ENCODE measurements at places on chromosomes 5 and 9.
A peak's percentile ranks its signal among the peaks of the same experiment; 100 is the strongest.

DNA sequence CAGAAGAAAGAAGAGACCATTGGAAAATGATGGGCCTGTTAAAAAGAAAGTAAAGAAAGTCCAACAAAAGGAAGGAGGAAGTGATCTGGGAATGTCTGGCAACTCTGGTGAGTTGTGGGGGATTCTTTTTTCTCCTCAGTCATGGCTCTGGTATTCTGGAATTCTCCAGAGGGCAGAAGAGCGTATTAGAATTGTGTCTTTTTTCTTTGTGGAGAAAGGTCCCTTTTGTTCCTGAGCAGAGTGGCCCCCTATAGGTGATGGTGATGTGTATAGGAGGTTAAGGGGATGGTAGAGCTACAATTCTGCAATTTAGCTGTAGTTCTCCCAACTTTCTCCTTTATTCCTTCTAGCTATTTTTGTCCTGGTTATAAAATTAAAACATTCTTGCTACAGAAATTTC is 1.6 kb upstream of the DHFR start:
- DNase-seq: no peak

- no peak for DNase-seq
Measured at GRCh38 chr5:58117542-58117941, 342.3 kb downstream of the PLK2 start.

GRCh38 chr9:35308316-35308715 is 146.5 kb downstream of the UNC13B start:
- no peak for DNase-seq

DNA sequence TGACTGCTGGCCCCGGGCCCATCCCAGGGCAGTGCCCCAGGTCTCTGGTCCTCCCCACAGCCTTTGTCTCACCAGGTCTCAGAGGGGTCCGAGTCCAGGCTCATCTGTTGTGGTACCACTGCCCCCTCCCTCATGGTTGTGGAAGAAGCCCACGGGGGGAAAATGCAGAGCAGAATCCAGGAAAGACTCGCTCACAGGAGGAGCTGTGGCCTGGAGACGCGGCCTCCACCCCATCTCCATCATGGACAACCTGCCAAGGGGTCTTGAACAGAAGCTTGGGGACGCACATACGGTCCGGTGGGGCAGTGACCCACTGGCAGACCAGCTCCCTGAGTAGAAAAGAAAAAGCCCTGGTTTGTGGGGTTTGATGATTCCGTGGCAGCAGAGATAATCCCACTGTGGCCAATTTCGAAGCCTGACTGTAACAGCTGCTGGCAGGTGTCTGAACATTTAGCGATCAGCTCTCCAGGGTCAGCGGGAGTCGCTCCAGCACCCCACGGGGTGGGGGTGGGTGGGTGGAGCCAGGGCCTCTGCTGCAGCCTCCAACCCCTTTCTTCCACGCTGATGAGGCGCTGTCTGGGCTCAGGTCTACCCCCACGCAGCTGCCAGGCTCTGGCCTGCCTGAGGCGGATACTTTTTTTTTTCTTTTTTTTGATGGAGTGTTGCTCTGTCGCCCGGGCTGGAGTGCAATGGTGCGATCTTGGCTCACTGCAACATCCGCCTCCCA is 1.9 kb upstream of the GRIN1 start:
- DNase-seq: no peak

DNA sequence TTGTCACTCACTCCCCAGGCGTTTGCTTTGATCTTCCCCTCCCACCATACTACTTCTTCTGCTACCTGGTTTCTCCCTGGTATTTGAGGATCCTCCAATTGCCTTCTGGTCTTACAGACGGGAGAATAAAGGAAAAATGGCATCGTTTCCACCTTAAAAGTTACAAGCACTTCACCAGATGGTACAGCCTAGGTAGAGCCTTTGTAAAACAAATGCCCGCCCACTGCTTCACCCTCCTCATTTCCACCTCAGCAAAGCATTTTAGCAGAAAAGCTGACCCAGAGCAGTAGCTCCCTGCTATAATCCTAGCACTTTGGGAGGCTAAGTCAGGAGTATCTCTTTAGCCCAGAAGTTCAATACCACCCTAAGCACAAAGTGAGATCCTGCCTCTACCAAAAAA is 5.1 kb upstream of the ANXA2R start:
- no peak for DNase-seq

- DNase-seq: no peak
Measured at GRCh38 chr5:579746-580366, 32.3 kb upstream of the CEP72 start.

DNA sequence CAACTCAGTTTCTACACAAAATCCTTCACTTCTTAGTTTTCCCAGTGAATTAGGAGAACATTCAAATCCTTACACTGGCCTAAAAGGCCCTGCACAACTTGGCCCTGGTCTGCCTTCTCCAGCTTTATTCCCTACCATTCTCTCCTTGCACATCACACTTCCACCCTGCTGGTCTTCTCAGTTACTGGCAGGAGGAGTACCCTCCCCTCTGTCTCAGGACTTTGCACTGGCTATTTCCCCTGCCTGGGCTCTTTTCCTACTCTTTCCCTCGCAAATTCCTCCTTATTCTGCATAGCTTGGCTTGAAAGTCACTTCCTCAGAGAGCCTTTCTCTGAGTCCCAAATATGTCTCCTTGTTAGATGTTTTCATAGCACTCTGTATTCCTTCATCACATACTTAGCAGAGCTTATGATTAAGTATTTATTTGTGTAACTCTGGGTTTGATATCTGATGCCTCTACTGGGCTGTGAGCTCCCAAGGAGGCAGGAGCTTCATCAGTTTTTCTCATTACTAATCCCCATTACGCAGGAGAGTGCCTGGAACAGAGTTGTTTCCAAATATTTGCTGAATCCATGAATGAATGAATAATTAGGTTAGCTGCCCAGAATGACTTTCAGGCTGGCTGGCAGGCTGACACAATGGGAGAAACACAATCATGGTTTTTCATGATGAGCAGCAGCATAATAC is 159.8 kb upstream of the KLF9 start:
- no peak for DNase-seq

DNA sequence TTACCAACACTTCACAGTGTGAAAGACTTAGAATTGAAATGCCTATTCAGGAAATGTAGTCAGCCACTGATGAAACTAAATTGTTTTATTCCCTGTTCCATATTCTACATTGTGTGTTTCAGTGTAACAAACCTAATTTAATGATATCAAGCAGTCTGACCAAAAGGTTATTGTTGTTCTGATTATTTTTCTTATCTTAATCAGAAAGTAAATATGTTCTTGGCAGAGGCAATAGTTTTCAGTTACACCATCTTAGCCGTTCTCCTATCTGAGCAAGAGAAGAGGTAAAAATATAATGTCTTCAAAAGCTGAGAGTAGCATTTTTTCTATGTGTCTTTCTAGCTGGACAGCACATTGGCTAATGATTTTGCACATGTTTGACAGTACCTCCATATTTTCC is 17.1 kb downstream of the CDC26 start:
- DNase-seq: no peak

DNA sequence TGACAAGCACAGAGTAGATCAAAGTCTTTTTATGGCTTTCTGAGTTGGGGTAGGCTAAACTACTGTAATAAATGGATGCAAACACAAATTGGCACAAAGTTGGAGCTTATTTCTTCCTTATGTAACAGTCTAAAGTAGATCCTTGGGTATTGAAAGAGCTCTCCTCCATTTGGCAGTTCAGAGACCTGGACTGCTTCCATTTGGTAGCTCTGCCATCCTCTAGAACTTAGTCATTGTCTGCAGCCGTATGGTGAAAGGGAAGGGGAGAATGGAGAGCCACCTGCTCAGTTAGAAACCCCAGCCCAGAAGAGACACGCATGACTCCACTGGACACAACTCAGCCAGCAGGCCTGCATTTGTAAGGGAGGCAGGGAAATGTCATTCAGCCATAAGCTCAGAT is 345.0 kb downstream of the DMAC1 start:
- DNase-seq: no peak

DNA sequence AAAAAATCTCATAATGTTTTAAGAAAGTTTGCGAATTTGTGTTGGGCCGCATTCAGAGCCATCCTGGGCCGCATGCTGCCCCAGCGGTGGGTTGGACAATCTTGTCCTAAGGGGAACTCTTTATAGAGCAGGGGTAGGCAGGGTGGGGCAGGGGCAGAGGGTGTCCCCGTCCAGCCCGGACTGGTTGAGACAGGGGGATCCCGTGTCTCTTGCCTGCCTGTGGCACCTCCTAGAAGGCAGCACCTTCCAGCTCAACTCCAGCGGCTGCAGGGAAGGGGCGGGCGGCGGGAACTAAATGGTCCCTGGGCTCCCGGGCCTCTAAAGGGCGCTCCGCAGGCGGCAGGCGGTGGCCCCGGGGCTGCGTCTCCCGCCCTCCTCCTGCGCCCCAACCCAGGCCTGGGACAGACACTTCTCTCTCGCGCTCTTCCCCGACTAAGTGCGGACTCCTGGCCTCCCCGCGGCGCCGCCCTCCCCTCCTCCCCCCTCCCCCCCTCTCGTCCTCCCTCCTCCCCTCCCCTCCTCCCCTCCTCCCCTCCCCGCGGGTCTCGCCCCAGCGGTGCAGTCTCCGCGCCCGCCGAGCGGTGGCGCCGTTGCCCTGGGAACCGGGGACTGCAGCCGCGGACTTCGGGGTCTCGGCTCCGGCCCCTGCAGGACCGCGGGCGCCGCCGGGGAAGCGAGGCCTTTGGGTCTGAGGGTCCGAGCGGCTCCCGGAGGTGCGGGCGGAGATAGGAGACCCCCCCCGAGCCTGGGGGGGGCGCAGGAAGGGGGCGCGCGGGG is 132.6 kb downstream of the MRPL36 start:
- peak; percentile 73 for DNase-seq

DNA sequence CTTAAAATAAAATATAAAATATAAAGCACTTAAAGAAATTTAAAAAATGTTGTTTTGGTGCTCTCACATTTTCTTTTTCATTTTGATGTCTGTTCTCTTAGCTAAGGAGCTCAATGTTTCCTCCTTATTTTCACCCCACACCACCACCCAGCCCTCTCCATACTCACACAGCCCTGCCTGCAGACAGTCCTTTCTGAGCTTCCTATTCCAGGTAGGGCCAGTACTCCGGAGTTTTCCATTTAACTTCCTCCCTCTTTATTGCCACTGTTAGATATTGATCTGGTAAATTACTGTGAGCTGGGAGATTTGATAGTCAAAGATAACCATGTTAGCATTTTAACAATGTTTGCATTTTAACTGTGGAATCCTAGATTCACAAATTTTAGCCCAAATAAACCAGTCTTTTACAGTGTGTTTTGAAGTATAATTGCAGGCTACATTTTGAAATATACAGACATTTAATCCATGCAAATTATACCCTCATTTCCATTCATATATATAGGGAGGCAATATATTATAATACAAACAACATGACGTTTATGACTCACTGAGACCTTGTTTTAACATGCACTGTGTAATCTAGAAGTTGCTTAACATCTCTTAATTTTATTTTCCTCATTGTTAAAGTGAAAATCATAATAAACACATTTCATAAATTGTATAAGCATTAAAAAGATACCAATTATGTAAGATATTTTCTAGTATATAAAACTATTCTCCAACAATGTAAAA is 927.1 kb downstream of the NR2F1-AS1 start:
- no peak for DNase-seq

- DNase-seq: no peak
Measured at GRCh38 chr9:133104718-133105460, 16.2 kb downstream of the RALGDS start.

DNA sequence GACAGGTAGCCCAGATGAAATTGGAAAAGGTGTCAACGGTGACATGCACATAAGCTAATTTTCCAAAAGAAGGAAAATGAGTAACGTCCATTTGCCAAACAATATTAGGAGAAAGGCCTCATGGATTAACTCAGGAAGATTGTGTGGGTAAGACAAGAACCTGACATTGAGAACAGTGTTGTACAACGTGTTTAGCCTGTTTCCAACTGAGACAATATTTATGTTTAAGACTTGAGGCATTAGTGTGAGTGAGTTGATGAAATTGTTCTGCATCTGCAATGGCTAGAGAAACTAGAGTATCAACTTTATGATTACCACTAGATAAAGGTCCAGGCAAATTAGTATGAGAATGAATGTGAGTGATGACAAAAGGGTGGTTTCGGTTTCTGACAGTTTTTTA is 191.3 kb upstream of the RAI14 start:
- no peak for DNase-seq

- DNase-seq: no peak
Measured at GRCh38 chr9:71690689-71691435, 77.5 kb downstream of the CEMIP2 start.

GRCh38 chr9:110088099-110088498 is 119.9 kb downstream of the C9orf152 start:
- DNase-seq: no peak

DNA sequence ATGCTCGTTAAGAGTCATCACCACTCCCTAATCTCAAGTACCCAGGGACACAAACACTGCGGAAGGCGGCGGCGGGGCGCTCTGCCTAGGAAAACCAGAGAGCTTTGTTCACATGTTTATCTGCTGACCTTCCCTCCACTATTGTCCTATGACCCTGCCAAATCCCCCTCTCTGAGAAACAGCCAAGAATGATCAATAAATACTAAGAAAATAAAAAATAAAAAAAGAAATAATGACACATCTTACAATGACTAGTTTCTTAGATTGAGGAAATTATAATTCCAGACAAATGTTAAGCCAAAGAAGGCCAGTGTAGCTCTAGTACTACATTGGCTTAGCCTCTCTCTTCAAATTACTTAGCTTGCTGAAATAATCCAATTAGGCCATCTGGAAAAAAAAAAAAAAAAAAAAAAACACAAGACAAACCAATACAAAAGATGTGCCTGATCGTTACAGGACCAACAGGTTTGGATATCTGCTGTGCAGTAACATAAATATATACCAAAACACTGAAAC is 58.0 kb downstream of the ANXA2R start:
- no peak for DNase-seq

DNA sequence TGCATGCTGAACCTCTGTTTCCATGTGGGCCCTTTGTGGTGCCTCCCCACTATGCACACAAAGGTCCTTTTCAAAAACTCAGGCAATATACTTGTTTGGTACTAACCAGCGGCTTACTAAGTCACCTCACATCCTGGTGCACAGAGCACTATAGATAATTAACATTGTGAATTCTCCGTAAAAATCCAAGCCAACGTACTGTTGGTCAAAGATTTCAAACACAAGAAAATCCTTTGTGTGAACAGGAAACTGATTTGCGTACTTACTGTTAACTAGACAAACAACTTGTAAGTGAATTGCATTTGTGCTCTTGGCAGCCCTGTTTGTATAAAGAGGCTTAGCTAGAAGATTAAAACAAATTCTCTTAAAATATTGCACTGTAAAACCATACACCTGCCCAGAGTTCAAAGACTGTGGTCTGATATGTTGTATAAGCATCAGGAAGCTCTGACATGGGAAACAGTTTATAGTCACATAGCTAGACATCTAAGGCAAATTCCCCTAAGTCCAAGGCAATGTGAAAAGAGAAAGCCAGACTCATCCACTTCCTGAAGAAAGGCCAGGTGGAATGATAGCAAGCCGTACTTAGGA is 125.0 kb upstream of the SLC12A2 start:
- no peak for DNase-seq

DNA sequence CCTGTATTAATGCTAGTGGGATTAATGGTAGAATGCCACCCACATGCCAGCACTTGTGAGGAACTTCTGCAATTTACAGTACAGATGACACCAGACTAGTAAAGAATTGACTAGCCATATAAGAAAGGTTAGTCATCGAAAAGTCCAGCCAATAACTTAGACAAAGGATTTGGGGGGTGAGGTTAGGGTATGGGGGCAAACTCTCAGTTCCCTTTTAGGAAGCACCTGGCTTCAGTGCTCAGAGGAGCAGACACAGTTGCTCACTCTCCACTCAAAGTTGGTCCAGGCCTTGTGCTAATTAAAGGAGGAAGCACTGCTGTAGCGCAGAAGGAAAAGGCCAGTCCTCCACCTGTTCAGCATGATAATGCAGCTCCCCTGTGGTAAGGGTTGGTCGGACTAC is 25.2 kb downstream of the TGFBR1 start:
- no peak for DNase-seq
